ENCODE measurements at places on chromosomes 4 and X.

DNA sequence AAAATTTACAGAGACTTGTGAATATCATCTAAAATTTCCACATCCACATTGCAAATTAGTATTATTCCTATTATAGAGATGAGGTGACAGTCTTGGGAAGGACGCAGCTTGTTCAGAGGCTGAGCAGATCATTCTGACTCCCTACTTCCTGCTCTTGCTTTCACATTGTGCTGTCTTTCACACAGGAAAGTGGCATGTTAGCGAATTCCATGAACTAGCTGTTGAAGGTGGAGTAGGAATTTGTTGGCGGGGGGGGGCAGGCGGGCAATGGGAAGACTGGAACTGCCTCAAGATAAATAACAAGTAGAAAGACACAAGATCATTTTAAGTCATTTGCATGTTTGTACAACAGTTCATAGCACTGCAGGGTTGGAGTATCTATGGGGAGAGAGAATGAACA, 2.3 kb downstream of the PF4V1 start:
- no peak for DNase-seq

- no peak for DNase-seq
Measured at GRCh38 chr4:158371158-158371557, 150.5 kb upstream of the RXFP1 start.

DNA sequence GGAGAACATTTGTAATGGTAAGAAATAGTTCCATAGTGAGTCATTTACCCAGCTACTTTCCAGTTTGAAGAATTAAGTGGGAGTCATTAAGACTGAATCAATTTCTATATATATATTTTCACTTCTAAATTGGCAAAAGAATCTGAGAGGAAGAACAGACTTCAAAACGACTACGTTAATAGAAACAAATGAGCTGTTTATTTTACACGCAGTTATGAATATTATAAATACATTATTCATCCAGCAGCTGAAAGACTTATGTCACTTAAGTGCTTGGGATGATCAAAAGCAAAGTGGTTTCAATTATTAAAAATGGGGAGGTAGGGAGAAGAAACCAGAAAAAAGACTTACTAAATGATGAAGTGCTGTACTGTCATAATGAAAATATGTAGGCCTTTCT, 260.5 kb upstream of the DDX53 start:
- no peak for DNase-seq

DNA sequence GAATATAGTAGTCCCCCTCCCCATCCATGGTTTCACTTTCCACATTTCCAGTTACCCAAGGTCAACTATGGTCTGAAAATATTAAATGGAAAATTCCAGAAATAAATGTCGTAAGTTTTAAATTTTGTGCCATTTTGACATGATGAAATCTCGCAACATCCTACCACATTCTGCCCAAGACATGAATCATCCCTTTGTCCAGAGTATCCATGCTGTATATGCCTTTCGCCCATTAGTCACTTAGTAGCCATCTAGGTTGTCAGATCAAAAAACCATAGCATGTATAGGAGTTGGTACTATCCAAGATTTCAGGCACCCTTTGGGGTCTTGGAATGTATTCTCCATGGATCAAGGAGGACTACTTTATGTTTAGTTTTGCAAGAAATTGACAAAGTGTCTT, 8.3 kb downstream of the PRRG1 start:
- no peak for DNase-seq

- no peak for DNase-seq
Measured at GRCh38 chr4:27714073-27714472, 853.4 kb downstream of the STIM2 start.

DNA sequence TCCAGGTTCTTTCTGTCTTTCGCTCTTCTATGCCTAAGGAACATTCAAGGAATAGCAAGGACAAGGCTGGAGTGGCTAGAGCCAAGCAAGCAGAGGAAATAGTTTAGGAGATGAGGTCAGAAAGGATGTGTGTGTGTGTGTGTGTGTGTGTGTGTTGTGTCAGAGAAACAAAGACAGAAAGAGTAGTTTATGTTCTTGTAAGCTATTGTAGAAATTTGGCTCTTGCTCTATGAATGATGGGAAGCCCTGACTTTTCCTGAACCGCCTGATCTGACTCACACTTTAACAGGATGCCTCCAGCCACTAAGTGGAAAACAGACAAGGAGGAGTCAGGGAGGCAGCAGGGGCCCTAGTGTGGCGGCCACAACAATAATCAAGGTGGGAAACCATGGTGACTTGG, 39.7 kb downstream of the LGI2 start:
- DNase-seq = no peak

DNA sequence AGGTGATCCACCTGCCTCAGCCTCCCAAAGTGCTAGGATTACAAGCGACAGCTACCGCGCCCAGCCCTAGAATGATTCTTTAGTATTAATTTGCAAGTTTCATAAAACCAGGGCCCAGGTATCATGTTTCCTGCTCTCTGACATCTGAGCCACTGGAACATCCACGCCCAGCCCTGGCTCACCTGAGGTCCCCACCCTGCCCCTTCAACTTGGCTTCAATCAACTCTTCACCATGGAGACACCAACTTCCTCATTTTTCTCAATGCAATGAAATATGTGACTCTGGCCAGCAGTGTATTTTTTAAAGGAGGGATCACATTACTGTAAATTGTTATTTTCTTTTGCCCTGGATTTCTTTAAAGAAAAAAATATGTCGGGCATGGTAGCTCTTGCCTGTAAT, 3.9 kb downstream of the PRSS12 start:
- no peak for DNase-seq

DNA sequence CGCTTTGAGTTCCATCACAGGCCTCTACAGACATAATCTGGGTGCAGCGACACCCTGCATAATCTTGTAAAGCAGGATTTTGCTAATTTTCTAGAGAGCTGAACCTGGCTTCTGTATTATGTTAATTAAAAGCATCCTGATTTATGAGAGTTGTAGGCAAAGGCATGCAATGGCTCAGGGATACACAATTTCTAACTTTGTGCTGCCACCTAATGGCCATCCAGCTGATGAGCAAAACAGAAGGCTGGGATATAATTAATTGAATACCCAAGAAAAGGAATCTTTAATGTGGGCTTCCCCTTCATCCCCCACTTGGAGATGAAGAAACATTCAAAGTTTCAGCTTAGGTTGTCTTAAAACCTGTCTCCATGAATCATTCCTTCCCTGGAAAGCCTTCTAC, 78.1 kb downstream of the BMP15 start:
- DNase-seq = no peak

- DNase-seq = no peak
Measured at GRCh38 chr4:138007572-138007971, 234.6 kb downstream of the SLC7A11 start.

- no peak for DNase-seq
Measured at GRCh38 chr4:17188125-17188524, 289.7 kb upstream of the LDB2 start.

DNA sequence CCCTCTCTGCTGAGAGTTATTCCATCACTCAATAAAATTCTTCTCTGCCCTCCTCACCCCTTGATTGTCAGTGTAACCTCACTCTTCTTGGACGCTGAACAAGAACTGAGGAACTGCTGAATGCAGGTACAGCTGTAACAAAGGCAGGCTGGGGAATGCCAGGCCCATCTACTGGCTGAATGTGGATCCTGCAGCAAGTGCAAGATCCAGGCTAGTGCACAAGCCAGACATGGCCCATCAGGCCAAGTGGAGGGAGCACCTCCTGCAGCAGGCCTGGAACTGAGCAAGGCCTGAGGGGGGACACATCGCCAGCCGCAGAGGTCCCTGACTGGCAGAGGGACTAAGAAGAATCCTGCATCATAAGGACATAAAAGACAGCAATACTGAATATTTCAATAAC, 411.8 kb upstream of the PCDH10 start:
- DNase-seq = no peak

DNA sequence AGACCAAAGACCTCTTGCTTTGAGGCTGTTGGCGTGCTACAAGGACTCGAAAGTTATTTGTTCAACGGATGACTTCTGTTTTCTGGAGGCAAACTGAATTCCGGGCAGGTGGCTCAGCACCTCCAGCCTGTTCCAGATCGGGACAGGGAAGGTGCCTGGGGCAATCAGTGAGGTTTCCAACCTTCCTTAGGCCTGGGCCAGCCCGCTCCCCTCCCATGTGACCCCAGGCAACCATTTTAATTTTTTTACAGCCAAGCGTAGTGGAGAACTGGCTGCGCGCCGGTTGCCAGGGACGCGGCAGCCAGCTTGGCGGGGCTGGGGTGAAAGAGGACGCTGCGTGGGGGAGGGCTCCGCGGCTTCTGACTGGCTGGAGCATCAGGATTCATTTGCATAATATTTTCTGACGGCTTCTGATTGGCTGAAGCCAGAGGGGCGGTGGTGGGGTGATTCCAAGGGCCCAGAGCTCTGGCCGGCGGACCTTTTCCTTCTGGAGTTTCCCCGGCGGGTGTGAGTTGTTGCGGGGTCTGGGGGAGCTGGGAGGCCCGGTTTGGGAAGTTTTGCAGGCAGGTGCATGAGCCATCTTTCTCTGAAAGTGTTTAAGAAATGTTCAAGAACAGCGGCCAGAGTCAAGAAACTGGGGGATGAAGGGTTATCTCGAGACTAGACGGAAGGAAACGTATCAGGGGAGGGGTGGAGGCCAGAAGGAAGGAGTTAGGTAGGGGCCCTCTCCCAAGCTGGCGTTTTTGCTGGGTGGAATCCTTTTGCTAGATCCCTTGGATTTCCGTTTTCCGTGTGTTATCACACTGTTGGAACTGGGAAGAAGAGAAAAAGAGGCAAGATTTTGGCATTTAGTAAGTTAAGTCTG, at the start of gene MID1IP1:
Gene MID1IP1 (plus strand): TSS at position 479 of the 865 bp plus-strand sequence. CDS start 3,488 bp downstream, outside the sequence.
- DNase-seq = peak; percentile 78

- DNase-seq = no peak
Measured at GRCh38 chr4:159178979-159179969, 76.4 kb downstream of the RAPGEF2 start.

DNA sequence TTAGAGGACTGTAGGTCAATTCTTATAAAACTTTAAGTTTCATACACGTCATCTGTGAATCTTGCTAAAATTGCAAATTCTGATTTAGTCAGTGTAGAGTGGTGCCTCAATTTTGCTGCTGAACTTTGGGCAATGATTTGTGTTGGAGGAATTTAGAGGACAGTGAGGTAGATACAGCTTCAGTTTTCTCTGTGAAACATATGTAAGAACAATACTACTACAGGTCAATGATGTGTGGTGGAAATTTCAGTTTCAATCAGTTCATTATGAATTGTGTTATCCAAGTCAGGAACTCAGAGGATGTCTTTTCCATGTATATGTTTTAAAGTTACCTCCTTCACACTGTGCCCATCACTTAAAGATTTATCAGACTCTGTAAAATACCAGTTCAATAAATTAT, 1597.8 kb upstream of the PCDH10 start:
- DNase-seq = no peak

GRCh38 chr4:124564121-124564520, 148.4 kb downstream of the ANKRD50 start:
- DNase-seq = no peak

DNA sequence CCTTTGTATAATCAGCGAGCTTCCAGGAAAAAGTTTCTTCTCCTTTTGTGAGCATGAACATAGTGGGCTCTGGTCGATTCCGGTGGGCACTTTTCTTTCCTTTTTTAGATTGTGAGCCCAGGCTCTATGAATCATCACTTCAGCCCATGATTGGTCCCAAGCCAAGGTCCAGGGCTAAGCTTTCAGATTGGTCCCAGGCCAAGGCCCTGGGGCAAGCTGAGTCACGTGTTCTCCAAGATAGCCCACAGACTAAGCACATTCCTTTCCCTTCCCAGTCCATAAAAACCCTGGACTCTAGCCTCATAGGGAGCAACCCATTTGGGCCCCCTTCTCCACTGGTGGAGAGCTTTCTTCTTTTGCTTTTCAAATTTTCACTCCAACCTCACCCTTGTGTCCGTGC, 430.5 kb downstream of the NAP1L3 start:
- DNase-seq = no peak

DNA sequence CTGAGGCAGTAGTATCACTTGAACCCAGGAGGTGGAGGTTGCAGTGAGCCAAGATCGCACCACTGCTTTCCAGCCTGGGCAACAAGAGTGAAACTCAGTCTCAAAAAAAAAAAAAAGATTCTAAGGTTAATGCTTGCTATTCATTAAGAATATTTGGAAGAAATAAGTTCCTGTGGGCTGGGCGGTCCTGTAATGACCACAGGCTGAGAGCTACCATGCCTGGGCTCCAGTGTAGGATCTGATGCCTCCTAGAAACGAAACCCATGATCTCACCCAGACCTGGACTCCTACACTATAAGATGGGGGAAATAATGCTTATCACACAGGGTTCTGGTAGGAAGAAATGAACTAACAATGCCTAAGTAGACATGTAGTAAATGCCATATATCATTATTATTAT, 17.8 kb downstream of the TMEM192 start:
- DNase-seq = no peak

- DNase-seq = no peak
Measured at GRCh38 chr4:123830930-123831329, 434.3 kb downstream of the SPRY1 start.

- peak; percentile 3 for DNase-seq
Measured at GRCh38 chr4:139279760-139280620, at the start of gene MGARP. Gene MGARP (minus strand): TSS chr4:139280225. CDS start chr4:139280158, 67 bp downstream.

Measured in anterior cingulate cortex (tissue), 58 donors.